ENCODE measurements at places on chromosomes 5 and 9. TPM values are rescaled to one million over a fixed set of nuclear protein-coding genes. Genes with fewer than 3 reads are reported as not detected.

SHC3 gene
- total RNA-seq = 0.52 TPM

KCNN2 gene
- 16.2 TPM for total RNA-seq

TRMO gene
- total RNA-seq = 18.3 TPM

ADCY2 gene
- 27.7 TPM for total RNA-seq

Data from skeletal muscle tissue (tissue), 5 donors.